NCI-H1436 treated with DMSO at 0.1 percent for 48 hours (cell line): ENCODE measurements at places on chromosomes 5 and 9.

DNA sequence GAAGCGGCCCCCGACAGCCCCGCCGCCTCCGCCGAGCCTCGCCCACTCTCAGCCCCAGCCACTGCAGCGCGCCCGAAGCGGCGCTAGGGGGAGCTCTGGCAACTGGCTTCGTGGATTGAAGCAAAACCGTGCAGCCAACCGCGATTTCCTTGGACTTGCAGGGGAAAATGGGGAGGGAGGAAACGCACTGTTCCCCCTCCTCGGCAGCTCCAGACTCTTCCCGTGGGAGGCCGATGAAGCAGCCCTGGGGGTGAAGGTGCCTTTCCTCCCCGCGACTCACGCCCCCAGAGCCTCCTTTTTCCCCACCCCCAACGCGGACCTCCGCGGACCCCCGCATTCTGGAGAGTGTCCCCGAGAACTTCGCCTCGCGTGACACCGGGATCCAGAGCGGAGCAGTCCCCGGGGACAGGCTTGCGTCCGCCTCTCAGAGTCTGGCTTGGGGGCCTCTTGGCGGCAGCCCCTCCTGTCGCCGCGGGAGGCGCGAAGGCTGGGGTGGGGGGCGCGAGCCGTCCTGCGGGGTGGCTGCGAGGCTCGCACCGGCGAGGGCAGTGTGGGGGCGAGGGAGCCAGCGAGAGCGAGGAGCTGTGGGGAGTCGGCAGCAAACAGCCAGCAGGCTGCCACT, 3.8 kb downstream of the IER5L start:
- DNase-seq, result no peak

DNA sequence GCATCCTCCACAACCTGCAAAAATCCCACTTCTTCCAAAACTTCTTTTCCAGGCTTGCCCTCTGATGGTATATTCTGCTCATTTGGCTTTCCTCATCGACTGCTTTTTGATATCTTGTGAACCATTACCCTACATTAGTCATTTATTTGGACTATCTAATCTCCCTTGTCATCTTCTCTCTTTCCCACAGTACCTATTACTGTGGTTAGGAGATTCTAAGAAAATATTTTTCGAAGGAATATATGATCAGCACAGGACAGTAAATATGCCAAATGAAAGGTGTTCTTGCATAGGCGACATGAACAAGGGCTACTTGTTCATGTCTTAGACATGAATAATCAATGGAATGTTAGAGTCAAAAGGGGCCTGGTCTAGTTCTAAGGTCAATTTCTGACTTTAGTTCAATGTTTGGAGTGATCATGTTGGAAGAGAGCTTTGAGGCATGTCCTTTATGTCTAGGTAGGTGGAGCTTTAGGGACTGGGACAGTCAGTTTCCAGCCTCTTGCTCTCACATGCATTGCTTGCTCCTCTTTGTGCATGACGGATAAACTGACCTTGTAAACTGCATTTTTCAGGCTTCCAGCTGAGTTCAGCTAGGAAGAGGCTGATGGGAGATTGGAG, 243.4 kb upstream of the RPS23 start:
- DNase-seq, result no peak

DNA sequence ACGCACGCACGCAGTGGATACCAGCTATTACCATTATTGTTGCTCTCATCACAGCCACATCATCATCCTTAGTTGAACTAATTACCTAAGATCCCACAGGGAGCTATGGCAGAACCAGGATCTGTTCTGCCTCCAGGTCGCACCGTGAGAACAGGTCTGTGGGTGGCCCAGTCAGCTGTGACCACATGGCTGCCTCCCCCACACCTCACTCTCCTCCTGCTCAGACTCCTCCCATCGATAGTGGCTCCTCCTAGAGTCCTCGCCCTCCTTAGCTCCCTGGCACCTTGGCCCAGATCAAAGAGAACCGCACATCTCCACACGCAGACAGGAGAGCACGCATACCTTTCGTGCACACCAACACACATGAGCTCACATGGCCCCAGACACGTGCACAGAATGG, 32.4 kb upstream of the RPL26L1 start:
- DNase-seq, result no peak

DNA sequence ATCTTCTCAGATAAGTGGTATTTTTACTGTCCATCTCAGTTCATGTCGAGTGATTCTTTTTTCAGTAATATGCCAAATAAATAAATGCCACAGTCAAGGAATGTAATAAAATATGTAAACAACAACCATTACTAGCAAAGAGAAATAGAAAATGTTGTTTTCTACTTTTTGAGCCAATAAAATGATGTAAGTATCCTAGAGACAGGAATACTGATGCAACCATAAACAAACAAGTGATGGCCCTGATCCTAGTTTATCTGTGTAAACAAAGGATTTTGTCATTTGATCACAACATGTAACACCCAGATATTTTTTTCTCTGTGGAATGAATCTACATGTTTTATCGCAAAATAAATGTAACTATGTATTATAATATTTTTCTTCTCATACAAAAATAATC, 1852.8 kb downstream of the EFNA5 start:
- DNase-seq, result no peak

GRCh38 chr9:27145143-27145542, 36.1 kb downstream of the TEK start:
- DNase-seq, result no peak
